ENCODE measurements at places on chromosomes 7 and 10. TPM values are rescaled to one million over a fixed set of nuclear protein-coding genes. Genes with fewer than 3 reads are reported as not detected.

DNA sequence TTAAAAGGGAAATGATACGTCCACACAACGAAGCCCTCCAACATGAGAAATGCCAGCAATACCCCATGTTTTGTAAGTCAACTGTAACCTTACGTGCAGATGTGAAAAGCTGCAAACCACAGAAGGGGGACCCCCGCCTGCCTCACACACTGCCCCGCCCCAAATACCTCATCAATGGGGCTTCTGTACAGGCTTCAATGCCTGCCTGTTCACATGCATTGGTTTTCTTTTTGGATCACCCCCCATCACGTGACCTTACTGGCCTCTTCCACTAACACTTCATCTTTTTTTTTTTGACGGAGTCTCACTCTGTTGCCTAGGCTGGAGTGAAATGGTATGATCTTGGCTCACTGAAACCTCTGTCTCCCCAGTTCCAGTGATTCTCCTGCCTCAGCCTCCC lies 224.0 kb downstream of the TNS3 start:
- no peak overlapping the region for H3K4me3 ChIP-seq
- no peaks in the 10 kb centered on the region for H3K27me3 ChIP-seq
- no peak overlapping the region for H3K27ac ChIP-seq
- H3K4me1 ChIP-seq, result peaks cover 4% of the 10 kb centered on the region
- DNase-seq, result no peak

- H3K36me3 ChIP-seq, result no peaks in the 10 kb centered on the region
- no peaks in the 10 kb centered on the region for H3K4me1 ChIP-seq
- H3K4me3 ChIP-seq, result no peak within 1 kb of the TSS
- peaks cover 3% of the 10 kb centered on the region for H3K27me3 ChIP-seq
Observed at GRCh38 chr10:68109331-68109730, at the start of gene MYPN. TSS of gene MYPN (plus strand) at chr10:68109488. CDS start at chr10:68121439, 11,951 bp downstream.

GRCh38 chr7:33649476-33650441 lies 255.6 kb upstream of the BMPER start:
- H3K36me3 ChIP-seq, result peaks cover 25% of the 10 kb centered on the region
- H3K4me1 ChIP-seq, result no peaks in the 10 kb centered on the region
- no peaks in the 10 kb centered on the region for H3K27me3 ChIP-seq
- H3K4me3 ChIP-seq, result no peak overlapping the region

The LRRC61 gene
- 16.0 TPM for total RNA-seq

GRCh38 chr10:110681023-110681681 lies 37.0 kb downstream of the RBM20 start:
- peaks cover 5% of the 10 kb centered on the region for H3K4me1 ChIP-seq
- H3K36me3 ChIP-seq, result no peaks in the 10 kb centered on the region
- H3K27me3 ChIP-seq, result peaks cover 12% of the 10 kb centered on the region
- no peak overlapping the region for H3K4me3 ChIP-seq

DNA sequence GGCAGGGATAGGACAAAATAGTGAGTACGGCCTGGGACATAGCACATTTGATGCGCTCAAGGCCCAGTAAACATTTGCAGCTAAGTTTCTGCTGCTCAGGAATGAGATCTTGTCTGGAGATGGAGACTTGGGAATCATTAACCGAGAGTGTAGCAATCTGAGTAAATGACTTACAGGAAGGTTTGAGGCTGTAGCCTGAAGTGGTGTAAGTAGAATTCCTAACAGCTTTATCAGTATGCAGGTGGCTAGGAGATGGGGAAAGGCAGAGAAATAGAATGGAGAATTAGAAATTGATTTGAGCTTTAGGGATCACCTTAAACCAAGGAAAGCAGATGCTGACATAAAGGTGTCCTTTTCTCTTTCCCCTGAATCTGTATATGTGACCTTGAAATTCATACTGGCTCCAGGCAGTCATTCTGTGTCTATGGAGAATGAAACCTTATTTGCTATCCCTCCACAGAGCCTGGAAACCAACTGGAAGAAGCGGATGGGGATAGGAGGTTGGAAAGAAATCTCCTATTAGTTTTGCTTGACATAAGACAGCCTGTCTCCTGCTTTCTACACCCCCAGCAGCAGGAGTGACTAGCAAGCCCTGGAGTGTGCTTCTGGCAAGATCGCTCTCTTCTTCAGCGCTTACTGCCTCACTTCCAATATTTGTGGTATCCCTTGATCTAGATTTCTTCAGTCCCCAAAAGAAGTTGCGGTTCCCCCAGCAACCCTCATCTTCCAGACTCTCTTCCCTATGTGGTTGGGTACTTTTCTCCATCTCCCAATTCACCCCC lies 6.4 kb upstream of the PON2 start:
- no peak overlapping the region for H3K27ac ChIP-seq
- H3K36me3 ChIP-seq, result no peaks in the 10 kb centered on the region
- no peak for DNase-seq
- no peak overlapping the region for H3K4me3 ChIP-seq

GRCh38 chr7:111012799-111013675 lies 77.9 kb upstream of the LRRN3 start:
- no peaks in the 10 kb centered on the region for H3K27me3 ChIP-seq
- DNase-seq, result peak; percentile 42
- H3K27ac ChIP-seq, result peak overlapping the region; percentile 90
- peaks cover 70% of the 10 kb centered on the region for H3K4me1 ChIP-seq
- peak overlapping the region; percentile 78 for H3K4me3 ChIP-seq
- H3K36me3 ChIP-seq, result no peaks in the 10 kb centered on the region

- no peak for DNase-seq
- no peak overlapping the region for H3K4me3 ChIP-seq
- no peaks in the 10 kb centered on the region for H3K4me1 ChIP-seq
- H3K27ac ChIP-seq, result no peak overlapping the region
Observed at GRCh38 chr10:13180788-13181187, 19.4 kb downstream of the MCM10 start.

- H3K36me3 ChIP-seq, result no peaks in the 10 kb centered on the region
- peaks cover 4% of the 10 kb centered on the region for H3K27me3 ChIP-seq
- H3K4me3 ChIP-seq, result no peak overlapping the region
Observed at GRCh38 chr10:2351566-2351965, 614.2 kb upstream of the ADARB2 start.

DNA sequence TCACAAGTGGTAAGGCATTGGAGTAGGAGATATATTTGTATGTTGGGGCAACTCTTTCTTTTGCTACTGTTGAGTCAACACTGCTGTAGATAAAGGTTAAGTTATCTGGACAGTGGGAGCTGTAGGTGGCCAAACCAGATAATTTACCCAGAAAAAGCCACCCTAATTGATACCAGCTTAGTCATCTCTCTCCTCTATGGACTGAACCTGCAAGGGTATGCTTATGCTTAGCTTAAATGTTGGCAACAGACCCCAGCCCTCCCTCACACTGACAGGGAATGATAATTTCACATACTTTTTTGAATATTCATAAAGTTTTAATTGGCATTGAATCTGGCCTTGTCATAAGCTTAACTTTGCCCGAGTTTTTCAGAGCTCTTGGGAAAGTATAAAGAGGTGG lies 66.3 kb downstream of the CREB5 start:
- peaks cover 11% of the 10 kb centered on the region for H3K27me3 ChIP-seq
- H3K27ac ChIP-seq, result no peak overlapping the region
- DNase-seq, result no peak
- H3K36me3 ChIP-seq, result no peaks in the 10 kb centered on the region
- H3K4me1 ChIP-seq, result peaks cover 13% of the 10 kb centered on the region

GRCh38 chr7:93821463-93821862 lies 69.1 kb downstream of the TFPI2 start:
- no peak for DNase-seq
- H3K36me3 ChIP-seq, result no peaks in the 10 kb centered on the region
- H3K4me1 ChIP-seq, result no peaks in the 10 kb centered on the region
- no peaks in the 10 kb centered on the region for H3K27me3 ChIP-seq

- H3K4me1 ChIP-seq, result no peaks in the 10 kb centered on the region
- no peak overlapping the region for H3K27ac ChIP-seq
- H3K27me3 ChIP-seq, result peaks cover 4% of the 10 kb centered on the region
- H3K36me3 ChIP-seq, result no peaks in the 10 kb centered on the region
Observed at GRCh38 chr10:44033008-44033407, 351.9 kb downstream of the CXCL12 start.

DNA sequence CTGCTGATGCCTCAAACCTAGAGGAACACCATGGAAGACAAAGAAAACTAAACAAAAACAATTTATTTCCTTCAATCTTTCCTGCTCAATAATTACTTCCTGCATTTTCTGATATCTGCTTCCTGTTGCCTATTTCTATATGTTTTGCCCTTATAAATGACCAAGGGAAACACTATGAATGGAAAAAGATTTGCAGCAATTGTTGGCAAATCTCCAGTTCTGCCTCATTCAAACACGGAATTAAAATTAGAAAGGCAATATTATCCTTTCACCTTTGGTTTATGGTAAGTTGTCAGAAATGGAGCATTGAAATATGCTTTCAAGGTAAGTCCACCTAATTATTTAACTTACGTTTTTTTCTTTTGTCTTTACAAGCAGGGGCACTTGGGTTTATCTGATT lies 552.2 kb upstream of the ANKRD30A start:
- H3K36me3 ChIP-seq, result no peaks in the 10 kb centered on the region
- no peaks in the 10 kb centered on the region for H3K27me3 ChIP-seq
- H3K4me3 ChIP-seq, result no peak overlapping the region
- H3K27ac ChIP-seq, result no peak overlapping the region

GRCh38 chr7:108345710-108346336 lies 110.4 kb downstream of the NRCAM start:
- no peak overlapping the region for H3K4me3 ChIP-seq
- H3K27ac ChIP-seq, result no peak overlapping the region
- no peak for DNase-seq
- H3K36me3 ChIP-seq, result peaks cover 6% of the 10 kb centered on the region
- peaks cover 7% of the 10 kb centered on the region for H3K4me1 ChIP-seq

The CCDC7 gene
- total RNA-seq, result 94.5 TPM

GRCh38 chr10:113825791-113826190 lies 28.1 kb downstream of the DCLRE1A start:
- no peaks in the 10 kb centered on the region for H3K4me1 ChIP-seq
- DNase-seq, result no peak
- no peaks in the 10 kb centered on the region for H3K36me3 ChIP-seq
- H3K4me3 ChIP-seq, result no peak overlapping the region

The CYP3A4 gene
- not detected for total RNA-seq

GRCh38 chr10:3339531-3339950 lies 167.0 kb upstream of the PITRM1 start:
- H3K36me3 ChIP-seq, result no peaks in the 10 kb centered on the region
- H3K4me3 ChIP-seq, result no peak overlapping the region
- no peaks in the 10 kb centered on the region for H3K4me1 ChIP-seq
- H3K27me3 ChIP-seq, result no peaks in the 10 kb centered on the region
- H3K27ac ChIP-seq, result no peak overlapping the region

- H3K36me3 ChIP-seq, result peaks cover 70% of the 10 kb centered on the region
- H3K27me3 ChIP-seq, result no peaks in the 10 kb centered on the region
- no peak overlapping the region for H3K4me3 ChIP-seq
- no peaks in the 10 kb centered on the region for H3K4me1 ChIP-seq
- DNase-seq, result no peak
Observed at GRCh38 chr7:144594580-144594979, 191.1 kb upstream of the NOBOX start.

DNA sequence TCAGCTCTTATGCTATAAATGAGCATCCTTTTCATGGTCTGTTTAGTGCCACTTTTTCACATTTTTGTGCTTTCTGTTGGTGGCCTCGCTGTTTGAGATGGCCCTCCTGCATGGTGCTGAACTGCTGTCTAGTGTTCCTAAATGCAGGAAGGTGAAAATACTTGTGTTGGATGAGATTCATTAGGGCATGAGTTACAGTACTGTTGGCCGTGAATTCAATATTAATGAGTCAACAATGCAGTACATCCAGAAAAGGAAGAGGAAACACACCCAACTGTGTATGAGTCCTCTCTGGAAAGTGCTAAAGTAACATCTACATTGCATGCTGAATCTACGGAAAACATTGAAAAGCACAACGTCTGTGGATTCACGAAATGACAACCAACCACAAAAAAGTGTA lies 124.0 kb downstream of the HERPUD2 start:
- H3K4me1 ChIP-seq, result peaks cover 11% of the 10 kb centered on the region
- H3K36me3 ChIP-seq, result no peaks in the 10 kb centered on the region
- H3K27me3 ChIP-seq, result peaks cover 9% of the 10 kb centered on the region
- no peak overlapping the region for H3K4me3 ChIP-seq
- H3K27ac ChIP-seq, result no peak overlapping the region
- DNase-seq, result no peak

The CUZD1 gene
- 4.1 TPM for total RNA-seq

GRCh38 chr10:16887565-16887964 lies 70.3 kb upstream of the RSU1 start:
- H3K4me3 ChIP-seq, result no peak overlapping the region
- no peaks in the 10 kb centered on the region for H3K36me3 ChIP-seq
- H3K27me3 ChIP-seq, result no peaks in the 10 kb centered on the region
- H3K4me1 ChIP-seq, result peaks cover 6% of the 10 kb centered on the region
- H3K27ac ChIP-seq, result no peak overlapping the region

GRCh38 chr10:3926258-3926657 lies 141.2 kb upstream of the KLF6 start:
- no peaks in the 10 kb centered on the region for H3K4me1 ChIP-seq
- H3K4me3 ChIP-seq, result no peak overlapping the region
- no peaks in the 10 kb centered on the region for H3K27me3 ChIP-seq
- no peaks in the 10 kb centered on the region for H3K36me3 ChIP-seq

DNA sequence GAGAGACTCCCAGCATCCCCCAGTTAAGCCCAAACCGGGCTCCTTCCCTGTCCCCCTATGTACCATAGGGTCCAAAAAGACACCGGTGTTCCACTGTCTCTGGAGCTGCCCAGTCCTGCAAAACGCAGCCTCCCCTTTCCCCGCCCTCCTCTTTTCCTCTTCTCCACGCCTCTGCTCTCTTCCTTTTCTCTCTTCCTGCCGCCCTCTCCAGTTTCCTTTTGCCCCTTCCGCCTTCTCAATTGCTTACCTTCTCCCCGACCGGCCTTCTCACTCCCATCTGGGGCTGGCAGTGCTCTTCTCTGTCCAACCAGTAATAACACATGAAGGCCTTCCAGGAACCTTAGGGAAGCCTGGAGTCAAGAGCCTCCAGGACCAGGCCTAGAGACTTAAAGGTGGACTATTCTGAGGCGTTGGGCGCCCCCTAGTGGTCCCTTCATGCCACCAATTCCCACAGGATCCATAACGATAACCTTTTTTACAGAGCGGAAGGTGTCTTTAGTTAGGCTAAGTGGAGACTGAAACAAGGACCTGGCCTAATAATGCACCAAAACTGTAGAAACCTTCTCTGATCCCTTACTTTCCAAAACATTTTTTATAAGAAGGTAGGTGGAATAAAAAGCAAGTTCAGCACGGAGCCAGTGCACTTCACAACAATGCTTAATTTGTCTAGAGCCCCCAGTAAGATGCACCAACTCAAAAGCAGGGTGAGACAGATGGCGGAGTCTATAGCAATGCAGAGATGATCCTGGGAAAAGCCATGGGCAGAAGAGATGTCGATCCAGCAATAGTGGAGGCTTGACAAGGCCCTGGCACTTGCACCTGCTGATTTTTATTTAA lies 27.2 kb upstream of the MSRB2 start:
- no peak overlapping the region for H3K27ac ChIP-seq
- H3K4me3 ChIP-seq, result no peak overlapping the region
- H3K36me3 ChIP-seq, result no peaks in the 10 kb centered on the region
- DNase-seq, result peak; percentile 49
- H3K27me3 ChIP-seq, result peaks cover 8% of the 10 kb centered on the region

DNA sequence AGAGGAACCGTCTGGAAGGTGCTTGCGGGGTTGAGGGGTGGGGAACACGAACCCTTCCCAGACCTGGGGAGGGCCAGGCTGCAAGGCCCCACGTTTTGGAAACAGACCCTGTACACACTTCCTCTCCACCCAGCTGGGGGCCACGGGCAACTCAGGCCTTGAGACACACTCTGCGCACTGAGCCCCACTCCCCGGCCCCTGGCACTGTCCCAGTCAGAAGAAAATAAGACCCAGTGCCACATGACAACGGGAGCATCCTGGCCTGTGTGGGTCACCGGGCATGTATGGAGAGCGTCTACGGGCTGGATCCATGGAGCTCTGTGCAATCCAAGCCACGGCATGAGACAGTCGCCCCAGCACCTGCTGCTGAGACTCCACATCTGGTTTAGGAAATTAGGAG lies 63.7 kb downstream of the CARD11 start:
- peaks cover 87% of the 10 kb centered on the region for H3K4me1 ChIP-seq
- peak overlapping the region; percentile 87 for H3K4me3 ChIP-seq
- peak overlapping the region; percentile 99 for H3K27ac ChIP-seq
- no peaks in the 10 kb centered on the region for H3K36me3 ChIP-seq
- DNase-seq, result no peak
